ENCODE measurements at places on chromosomes 3 and 15.
A peak's percentile ranks its signal among the peaks of the same experiment; 100 is the strongest.

DNA sequence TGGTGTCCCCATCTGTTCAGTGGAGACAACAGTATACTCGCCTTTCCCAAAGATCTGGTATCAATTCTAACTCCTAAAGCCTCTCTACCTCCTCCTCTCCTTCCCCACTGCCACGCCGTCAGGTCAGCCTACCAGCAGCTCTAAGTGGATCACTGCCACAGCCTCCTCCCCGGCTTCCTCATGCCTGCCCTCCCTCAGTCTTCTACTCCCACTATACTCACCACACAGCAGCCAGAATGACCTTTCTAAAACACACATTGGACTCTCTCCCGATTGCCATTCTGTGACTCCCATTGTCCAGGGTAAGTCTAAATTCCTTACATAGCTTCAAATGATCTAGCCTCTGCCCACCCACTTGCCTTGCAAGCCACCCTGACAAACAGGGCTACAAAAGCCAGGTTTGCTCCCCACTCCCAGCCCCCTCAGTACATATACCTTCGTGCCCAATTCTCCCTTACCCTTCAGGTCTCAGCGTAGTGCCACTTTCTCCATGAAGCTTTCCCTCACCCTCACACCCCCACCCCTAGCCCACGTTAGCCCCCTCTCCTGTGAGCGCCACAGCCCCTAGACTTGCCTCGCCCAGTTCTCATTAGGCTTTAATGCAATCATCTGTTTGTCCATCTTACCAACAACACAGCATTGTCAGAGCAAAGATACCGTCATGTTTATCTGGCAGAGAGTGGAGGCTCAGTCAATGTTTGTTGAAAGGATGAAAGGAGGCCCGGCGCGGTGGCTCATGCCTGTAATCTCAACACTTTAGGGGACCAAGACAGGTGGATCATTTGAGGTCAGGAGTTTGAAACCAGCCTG lies 9.5 kb upstream of the SEMA7A start:
- DNase-seq, result no peak

DNA sequence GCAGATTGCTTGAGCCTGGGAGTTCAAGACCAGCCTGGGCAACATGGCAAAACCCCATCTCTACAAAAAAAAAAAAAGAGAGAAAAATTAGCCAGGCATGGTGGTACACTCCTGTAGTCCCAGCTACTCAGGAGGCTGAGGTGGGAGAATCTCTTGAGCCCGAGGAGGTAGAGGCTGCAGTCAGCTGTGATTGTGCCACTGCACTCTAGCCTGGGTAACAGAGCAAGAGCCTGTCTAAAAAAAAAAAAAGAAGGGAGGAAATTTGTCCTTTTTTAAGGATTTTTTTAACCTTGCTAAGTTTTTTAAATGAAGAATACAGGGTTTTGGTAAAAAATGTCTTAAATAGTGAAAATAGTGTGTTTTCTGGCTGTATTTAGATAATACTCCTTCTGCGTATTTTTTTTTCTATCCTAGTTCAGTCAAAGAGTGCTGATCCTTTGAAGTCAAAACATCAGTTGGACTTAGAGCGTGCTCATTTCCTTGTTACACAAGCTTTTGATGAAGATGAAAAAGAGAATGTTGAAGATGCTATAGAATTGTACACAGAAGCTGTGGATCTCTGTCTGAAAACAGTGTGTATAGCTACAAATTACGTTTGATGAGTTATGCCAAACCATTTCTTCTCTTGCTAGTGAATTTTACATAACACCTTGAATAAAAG lies 11.1 kb downstream of the CAPN7 start:
- peak; percentile 23 for DNase-seq

DNA sequence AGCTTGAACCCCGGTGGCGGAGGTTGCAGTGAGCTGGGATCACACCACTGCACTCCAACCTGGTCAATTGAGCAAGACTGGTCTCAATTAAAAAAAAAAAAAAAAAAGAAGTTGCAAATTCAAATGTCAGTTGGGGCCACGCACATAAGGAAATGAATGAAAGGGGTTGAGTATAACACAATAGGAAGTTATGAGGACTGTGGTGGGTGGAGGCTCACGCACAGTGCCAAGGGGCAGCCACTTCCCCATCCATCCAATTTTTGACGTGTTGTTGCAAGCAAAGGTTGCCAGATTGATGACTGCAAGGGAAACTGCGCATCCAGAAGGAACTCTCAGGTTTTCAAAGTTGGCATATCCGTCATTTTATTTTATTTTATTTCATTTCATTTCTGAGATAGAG lies 532.2 kb downstream of the NTRK3 start:
- no peak for DNase-seq

DNA sequence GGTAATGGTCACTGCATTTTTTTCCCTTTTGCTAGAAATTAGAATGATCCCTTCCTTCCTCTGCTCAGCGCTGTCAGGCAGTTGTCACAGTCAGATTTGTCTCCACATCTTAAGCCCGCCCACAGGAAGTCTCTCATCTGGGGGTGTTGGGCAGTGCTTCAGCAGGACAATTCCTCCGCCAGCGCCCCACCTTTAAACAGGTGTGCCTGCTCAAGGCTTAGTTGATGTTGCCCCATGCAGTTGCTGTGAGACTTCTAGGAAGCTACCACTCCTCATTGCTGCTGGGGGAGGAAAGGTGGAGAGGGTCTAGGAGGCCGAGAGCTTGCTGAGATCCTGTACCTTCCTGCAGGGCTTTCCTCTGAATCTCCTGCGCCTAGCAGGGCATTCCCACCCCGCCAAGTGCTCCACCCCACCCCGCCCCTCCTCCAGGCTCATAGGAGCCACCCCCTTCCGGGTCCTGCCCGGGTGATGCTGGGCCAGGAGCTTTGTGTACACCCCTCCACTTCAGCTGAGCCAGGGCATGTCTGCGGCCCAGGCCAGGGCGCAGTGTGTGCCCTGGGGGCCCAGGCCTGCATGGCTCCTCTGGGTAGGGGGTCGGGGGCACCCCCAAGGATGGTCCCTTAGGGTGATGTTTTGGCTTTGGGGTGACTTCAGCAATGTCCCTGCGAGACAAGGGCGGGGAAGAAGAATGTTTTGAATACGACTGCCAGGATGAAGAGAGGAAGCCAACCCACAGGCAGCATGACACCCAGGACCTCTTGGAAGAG lies 68.7 kb downstream of the TRAK1 start:
- peak; percentile 34 for DNase-seq

- DNase-seq, result no peak
Observed at GRCh38 chr3:50164984-50165909, 10.1 kb downstream of the SEMA3F start.

- DNase-seq, result no peak
Observed at GRCh38 chr15:78977591-78978347, 32.9 kb upstream of the CTSH start.

DNA sequence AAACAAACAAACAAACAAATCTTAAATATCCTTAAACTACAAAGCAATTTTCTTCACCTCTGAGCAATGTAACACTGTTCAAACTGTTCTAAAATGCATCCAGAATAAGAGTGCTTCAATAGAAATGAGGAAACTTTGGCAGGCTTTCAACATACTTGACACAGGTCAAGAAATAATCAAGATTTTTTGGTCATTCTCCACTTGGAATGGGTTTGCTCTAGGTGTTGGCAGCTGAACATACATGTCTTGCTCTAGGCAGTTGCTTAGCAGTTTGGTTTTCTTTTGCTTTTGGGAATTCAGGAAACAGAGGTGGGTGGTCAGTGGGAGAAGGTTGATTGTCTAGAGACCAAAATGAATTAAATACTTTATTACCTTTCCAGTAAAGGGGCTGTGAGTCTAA lies 1.4 kb upstream of the LRRC3B start:
- no peak for DNase-seq

GRCh38 chr3:16419640-16420241 lies 93.8 kb downstream of the RFTN1 start:
- no peak for DNase-seq

DNA sequence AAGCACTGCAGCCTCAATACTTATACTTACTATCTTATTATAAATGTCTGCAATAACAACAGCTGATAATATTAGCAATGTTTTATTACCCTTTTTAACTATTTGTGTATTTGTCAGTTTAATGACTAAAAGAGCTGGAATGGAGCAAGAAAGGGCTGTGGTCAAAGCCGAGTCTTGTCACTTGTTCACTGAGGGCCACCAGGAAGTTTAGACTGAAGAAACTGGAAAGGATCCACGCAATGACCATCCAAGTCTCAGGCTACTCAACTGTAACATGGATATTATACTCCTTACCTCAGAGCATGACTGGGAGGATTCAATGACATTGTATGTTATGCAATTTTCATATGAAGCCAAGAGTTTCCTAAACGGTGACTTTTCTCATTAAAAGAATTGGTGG lies 90.4 kb downstream of the TJP1 start:
- DNase-seq, result no peak

DNA sequence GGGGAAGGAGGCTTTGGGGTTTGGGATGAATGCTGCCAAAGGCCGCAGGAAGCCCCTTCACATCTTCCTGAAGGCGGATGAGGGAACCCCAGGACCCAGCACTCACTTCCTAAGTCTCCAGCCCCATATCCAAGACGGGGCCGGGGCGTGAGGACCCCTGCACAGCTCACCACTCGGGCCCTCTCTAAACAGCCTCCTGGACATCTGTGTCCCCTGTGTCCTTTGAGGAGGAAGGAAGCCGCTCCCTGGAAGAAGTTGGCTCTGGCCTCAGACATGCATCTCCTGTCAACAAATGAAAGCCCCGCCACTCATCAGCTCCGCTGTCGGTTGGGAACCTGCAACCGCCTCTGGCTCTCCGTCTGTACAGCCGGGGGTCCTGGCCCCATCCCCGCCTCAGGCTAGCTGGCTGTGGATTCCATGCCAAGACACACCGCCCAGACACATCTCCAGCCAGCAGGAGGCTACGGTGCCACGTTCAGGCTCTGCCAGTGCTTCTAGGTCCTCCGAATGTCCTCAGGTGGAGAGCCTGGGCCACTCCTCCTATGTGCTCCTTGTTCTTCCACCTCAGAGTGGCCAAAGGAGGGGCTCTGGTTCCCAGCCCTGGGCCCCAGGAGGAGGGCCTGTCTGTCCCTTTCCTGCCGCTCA lies 140.0 kb upstream of the MEF2A start:
- no peak for DNase-seq

DNA sequence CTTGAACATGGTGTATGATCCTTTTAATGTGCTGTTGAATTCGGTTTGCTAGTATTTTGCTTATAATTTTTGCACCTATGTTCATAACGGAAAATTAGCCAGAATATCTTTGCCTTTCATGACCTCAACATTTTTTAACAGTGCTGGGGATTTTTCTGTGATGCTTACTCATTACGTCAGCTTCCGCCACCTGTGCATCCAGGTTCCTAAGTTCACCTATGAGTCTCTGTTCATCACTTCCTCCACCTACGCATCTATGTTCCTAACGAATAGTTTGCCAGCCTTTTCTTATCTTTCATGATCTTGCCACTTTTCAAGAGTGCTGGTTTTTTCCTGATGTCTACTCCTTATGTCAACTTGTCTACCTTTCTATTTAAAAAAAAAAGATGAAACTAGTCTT lies 16.5 kb downstream of the AADACL2 start:
- no peak for DNase-seq

- DNase-seq, result no peak
Observed at GRCh38 chr3:189249987-189250386, 78.2 kb downstream of the TPRG1 start.

- DNase-seq, result no peak
Observed at GRCh38 chr3:127691489-127691888, 18.7 kb downstream of the ABTB1 start.

GRCh38 chr3:134959516-134959915 lies 164.5 kb downstream of the EPHB1 start:
- DNase-seq, result no peak

DNA sequence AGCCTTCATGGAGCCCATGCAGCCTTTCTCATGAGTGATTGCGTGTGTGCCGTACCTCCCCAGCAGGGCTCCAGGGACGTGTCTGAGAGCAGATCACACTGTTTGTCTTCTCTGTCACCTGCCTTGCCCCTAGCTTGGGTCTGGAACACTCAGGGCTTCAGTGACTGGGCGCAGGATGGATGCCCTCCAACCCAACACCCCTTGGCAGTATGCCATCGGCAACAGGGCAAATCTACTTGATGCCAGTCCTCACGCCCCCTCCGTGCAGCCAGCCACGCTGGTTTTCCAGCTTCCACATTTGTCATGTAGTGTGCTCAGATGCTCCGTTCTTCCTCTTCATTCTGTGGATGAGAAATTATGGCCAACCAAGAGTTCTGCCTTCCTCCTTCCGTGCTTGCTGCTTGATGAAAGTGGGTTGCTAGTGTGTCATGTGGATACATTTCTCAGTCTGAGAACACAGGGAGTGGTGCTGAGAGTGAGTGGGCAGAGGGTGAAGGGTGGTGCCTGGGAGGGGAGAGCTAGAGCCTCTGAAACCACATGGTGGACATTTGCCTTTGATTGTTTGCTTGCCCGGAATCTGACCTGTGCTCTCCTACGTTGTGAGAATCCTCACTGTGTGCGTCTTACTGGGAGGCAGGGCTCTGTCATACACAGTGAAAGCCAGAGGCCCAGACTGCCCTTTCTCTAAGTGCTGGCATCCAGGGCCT lies 97.2 kb downstream of the FAM43A start:
- DNase-seq, result no peak

- DNase-seq, result no peak
Observed at GRCh38 chr3:164155400-164155799, 922.9 kb downstream of the SI start.

DNA sequence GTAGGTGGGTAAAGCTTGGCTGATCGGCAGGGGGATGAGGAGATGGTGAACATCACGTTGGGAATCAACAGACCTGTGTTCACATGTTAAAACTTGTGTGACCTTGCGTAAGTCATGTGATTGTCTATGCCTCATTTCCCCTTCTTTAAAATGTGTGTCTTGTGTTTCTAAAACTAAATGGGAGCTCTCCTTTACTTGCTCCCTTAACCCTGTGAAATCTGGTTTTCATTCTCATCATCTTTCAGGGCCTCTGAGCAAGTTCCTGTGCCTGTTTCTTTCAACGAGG lies 29.7 kb upstream of the IREB2 start:
- DNase-seq, result no peak

GRCh38 chr3:73653877-73654276 lies 29.1 kb upstream of the PDZRN3 start:
- no peak for DNase-seq

- no peak for DNase-seq
Observed at GRCh38 chr3:193836918-193837317, 243.9 kb downstream of the OPA1 start.

GRCh38 chr15:99734575-99734974 lies 1.3 kb upstream of the LYSMD4 start:
- DNase-seq, result no peak

DNA sequence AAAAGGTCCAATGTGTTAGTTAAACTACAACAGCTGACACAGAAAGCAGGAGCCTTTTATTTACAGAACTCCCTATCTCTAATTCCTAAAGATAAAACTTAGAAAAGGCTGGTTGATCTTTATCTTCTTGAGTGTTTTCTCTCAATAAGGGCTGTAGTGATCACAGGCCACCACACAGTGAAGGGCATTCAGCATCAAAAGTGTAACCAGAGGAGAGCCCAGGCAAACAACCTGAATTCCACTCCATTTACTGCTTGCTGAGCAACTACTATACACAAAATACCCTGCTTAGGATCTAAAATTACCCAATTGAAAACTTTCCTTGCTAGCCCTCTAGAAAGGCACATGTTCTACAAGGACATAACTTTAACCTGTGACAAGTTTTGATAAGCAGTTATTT lies 122.7 kb downstream of the MEIS2 start:
- DNase-seq, result no peak
